ENCODE measurements at places on chromosomes 6 and 20.
A peak's percentile ranks its signal among the peaks of the same experiment; 100 is the strongest.

GRCh38 chr20:45104786-45105185, 3.9 kb upstream of the KCNS1 start:
- no peak for DNase-seq

GRCh38 chr6:154885214-154885613, 109.9 kb upstream of the TIAM2 start:
- no peak for DNase-seq

DNA sequence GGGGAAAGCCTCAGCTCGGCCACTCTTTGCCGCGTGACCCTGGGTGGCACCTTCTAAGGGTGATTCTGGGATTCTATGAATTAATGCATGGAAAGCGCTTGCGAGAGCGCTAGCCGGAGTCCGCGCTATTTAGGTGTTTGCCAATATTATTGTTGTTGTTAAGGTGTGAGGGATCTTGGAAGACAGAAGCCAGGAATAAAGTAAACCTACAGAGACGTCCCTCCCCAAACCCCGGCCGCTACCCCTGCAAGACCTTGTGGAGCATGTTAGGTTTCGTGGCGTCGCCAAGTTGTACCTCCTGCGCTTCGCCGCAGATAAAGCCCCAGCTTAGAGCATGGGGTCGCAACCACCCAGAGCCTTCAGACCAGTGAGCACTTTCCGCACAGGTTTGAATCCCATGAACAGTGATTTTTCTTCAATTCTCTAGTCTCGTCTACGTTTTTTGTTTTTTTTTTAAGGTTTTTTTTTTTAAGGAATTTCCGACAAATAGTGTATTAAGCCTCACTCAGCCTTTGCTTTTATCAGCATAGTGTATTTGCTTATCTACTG, 16.9 kb upstream of the ZSCAN9 start:
- DNase-seq: no peak

- DNase-seq: no peak
Observed at GRCh38 chr6:131001111-131001736, 61.8 kb downstream of the EPB41L2 start.

DNA sequence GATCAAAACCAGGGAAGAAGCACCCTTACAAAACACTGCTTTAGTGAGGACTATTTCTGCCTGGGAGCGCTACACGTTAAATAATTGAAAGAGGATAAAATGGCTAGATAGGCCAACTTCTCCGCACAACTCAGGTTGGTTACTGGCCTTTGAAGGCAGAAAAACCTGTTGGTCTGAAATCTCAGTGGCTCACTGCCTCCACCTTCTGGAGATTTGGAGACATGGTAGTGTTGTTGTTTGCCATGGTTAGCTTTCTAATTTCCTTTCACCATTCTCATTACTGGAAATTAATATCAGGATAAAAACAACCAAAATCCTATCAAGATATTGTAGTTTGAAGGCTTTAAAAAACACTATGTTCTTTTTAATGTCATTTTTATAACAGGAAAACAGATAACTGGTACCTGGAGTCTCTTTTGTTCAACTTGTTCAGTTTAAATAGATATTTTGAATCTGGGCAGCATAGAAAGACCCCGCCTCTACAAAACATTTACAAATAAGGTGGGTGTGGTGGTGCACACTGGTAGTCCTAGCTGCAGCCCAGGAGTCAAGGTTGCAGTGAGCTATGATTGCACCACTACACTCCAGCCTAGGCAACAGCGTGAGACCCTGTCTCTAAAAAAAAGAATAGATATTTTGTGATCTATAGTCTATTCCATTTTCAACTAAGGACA, 27.5 kb upstream of the BCLAF1 start:
- DNase-seq: peak; percentile 78

DNA sequence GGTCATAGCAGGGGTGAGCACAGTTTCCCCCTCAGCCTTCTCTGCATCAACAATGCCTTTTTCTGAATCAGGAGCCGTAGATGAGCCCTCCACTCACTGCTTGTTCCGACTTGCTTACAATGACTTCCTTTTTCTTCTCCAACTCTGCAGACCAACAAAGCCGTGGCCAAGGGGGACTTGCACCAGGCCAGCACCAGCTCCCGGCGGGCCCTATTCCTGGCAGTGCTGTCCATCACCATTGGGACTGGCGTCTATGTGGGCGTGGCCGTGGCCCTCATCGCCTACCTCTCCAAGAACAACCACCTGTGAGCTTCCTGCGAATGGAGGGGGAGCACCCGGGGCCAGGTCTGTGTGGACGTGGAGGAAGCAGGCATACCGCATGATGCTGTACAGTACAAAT, 195.8 kb downstream of the SYNDIG1 start:
- peak; percentile 53 for DNase-seq

DNA sequence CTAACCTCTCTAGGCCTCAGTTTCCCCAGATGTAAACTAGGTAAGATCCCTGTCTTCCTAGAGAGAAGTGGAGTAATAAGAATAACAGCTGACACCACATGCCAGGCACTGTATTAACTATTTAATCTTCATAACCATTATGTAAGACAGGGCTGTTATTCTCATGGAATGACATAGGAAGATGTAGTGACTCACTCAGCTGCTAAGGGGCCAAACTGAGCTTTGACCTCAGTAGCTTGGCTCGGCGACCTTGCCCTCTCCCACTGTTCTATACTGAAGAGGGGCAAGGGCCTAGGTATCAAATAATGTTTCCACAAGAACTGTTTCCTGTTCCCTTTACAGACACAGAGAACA, 2.9 kb upstream of the MDGA1 start:
- no peak for DNase-seq

DNA sequence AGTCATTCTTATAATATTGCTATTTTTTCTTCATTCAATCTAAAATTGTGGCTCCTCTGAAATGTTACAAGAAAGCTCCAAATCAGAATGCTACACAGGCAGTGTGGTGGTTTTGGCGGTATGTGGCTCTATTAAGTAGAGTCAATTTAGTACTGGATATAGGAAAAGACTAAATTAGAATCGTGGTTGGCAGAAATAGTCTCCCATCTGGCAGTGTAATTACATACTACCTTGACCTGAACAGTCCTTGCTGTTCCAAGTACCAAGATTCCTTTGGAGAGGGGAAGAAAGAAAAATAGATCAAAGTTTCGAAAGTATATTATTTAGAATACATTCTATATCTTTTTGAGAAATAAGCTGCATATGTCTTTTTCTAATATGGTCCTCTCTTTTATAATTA, 78.2 kb downstream of the C6orf118 start:
- DNase-seq: no peak

- no peak for DNase-seq
Observed at GRCh38 chr20:23745247-23745646, 5.5 kb downstream of the CST1 start.
